ENCODE measurements at places on chromosomes 4 and X.

GRCh38 chr4:109879081-109879480, 31.2 kb downstream of the LRIT3 start:
- no peak for DNase-seq

- no peak for DNase-seq
Observed at GRCh38 chr4:54254915-54255246, 25.8 kb downstream of the PDGFRA start.

GRCh38 chrX:15391850-15392249, 7.6 kb upstream of the VEGFD start:
- no peak for DNase-seq

- DNase-seq: peak; percentile 68
Observed at GRCh38 chrX:120308959-120309872, 2.0 kb downstream of the TMEM255A start.

DNA sequence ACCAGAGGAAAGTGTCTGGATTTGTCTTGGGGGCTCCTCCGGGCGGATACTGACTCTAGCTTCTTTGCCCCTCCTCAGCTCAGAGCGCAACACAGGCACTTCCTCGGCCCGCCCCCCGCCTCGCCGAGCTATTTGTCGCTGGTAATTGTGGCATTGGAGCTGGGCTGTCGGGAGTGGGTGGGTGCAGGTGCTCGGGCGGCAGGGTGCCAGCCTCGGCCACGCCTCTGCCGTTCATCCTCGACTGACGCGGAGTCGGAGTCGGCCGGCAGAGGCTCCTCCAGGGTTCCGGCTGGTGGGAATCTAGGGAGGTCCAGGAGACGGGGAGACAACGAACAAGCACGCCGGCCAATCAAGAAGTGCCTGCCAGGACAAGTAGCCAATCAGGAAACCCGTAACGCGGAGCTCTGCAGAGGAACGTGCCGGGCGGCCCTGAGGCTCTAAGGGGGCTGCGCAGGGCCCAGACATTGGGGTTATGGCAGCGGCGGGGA, 3.9 kb upstream of the SYN1 start:
- DNase-seq: peak; percentile 79

DNA sequence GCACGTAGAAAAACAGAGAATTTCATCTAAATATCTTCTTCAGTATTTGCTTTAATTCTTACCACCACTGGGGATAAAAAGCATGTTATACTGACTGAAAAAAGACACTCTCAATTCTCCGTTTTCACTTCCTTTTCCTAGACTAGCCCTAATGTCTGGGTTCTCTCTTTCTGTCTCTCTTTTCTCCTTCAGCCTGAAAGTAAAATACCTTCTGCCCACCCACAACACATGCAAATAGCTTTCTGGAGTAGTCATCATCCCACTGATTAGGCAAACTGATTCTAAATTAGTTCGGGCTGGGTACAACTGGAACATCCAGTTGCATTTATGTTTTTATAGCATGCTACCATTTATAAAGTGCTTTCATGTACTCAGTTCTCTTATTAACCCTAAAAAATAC, 142.4 kb upstream of the ANKRD50 start:
- DNase-seq: no peak

- DNase-seq: no peak
Observed at GRCh38 chr4:83151651-83152050, 37.1 kb upstream of the PLAC8 start.

DNA sequence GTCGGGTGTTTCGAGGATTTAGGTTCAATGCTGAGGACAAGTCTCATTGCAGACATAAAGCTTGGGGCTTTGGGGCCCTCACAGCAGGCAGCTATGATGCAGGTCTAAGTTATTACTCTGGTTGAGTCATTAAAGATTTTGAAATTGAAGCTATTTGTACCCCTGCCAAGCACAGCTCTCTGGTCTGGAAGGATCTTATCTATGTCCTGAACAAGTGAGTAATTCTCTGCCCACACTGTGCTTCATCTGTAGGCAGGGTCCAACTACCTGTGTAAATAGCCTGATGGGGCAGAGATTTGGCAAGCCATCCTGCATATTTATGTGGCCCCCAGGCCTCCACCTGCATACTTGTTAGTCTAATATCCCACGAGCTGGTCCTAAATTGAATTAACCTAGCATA, 41.4 kb upstream of the MAGEA4 start:
- DNase-seq: no peak

DNA sequence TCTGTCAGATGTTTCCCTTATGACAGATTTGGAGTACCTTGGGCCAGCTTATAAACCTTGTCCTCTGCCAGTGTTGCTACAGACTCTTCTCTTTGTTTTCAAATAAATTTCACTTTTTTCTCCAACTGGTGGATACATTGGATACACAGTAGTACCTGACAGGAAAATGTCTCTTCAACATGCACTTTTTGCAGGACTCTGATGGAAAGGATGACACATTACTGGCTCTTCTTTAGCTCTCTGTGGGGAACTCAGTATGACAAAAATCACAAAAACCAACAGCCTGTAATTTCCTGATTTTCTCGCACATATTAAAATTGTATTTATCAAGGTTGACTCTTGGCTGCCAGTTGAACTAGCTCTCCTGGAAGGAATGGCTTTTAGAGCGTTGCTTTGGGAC, 61.3 kb upstream of the GIMD1 start:
- no peak for DNase-seq

GRCh38 chr4:175412161-175412560, 399.9 kb downstream of the GPM6A start:
- DNase-seq: no peak

GRCh38 chr4:108991551-108992328, 228.9 kb upstream of the ETNPPL start:
- DNase-seq: no peak

DNA sequence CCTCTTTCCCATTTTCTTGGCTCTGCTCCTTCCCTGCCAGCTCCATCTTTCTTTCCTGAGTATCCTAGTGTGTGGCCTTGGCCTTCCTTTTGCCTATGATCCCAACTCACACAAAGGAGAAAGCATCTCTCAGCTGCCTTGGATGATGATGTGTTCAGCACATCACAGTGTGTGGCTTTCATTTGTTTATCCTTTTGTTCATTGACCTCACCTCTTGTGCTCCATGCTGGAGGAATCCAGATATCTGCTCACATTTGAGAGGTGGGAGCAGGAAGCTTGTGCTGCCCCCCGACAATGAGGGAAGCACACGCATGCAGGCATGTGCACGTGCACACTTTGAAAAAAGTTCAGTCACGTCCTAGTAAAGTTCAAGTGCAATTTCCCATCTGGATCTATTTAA, 131.0 kb downstream of the SMIM20 start:
- DNase-seq: no peak

DNA sequence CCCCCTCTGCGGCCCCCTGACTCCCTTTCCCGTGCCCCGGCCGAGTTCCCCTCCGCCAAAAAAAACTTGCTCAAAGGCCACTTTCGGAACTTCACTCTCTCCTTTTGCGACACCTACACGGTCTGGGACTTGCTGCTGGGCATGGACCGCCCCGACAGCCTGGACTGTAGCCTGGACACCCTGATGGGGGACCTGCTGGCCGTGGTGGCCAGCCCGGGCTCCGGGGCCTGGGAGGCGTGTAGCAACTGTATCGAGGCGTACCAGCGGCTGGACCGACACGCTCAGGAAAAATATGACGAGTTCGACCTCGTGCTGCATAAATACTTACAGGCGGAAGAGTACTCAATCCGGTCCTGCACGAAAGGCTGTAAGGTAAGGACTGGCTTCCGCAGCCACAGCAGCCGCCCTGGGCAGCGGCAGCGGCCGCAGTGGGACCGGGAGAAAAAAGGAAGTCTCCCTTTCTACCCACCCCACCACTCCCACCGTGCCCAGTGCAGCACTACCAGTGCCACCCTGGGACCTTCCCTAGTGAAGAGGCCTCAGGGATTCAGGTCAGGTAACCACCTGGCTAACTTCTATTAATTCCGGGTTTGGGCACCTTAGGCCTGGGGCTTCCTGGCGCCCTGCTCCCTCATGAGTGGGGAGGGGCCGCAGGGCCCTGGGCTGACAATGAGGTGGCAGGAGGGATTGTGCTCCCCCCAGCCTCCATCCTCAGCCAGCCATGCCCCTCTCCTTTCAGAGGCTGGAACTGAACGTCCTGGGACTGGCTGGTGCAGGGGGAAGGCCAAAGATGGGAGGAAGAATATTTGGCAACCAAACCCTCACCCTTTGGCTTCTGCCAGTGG, 1.9 kb downstream of the NALF2 start:
- no peak for DNase-seq

DNA sequence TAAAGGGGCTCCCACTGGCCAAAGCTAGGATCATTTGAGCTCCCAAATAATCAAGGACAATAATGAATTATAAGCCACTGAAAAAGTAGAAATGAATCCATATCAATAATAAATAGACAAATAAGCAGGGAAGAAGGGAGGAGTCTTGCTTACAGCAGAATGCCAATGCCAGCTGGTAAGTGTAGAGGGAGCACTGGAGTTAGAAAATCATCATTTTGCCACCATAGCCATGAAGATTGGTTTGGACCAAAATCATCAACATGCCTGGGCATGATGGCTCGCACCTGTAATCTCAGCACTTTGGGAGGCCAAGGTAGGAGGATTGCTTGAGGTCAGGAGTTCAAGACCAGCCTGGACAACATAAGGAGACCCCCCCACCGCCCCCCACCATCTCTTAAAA, 20.4 kb upstream of the SH3KBP1 start:
- DNase-seq: no peak

DNA sequence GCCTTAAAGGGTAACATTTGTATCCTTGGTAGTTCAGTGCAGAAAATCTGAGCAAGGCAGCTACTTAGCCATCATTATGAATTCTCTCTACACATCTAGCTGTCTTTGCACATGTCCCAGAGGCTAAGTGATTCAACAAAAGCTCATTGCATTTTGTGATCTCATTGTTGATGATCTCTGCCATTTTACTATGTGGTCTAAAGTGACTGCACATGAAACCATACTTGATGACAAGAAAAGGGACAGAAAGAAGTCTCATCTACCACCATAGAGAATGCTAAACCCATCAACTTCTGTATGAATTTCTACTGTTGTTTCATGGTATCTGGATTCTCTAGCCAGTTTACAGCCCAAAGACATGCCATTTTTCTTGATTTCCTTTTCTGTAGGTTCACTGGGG, 5.9 kb upstream of the PGK1 start:
- no peak for DNase-seq

- no peak for DNase-seq
Observed at GRCh38 chr4:181138116-181138515, 1105.1 kb upstream of the TENM3 start.

DNA sequence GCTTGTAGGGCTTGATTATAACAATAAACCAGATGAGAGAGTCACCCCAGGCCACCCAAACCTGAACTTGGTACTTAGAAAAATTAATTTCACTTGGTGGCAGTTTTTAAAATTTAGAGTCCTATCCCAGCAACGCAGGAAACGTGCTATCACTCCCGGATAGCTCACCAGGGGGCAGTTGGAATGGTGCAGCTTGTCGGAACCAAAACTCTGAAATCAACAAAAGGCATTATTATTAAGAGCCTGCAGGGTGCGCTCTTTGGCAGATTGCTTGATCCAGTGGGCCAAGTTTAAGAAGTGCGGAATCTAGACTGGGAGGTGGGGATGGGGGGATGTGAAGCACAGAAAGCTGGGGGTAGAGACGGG, 2.4 kb downstream of the FRAS1 start:
- peak; percentile 72 for DNase-seq

- DNase-seq: no peak
Observed at GRCh38 chr4:166924424-166924823, 309.9 kb downstream of the SPOCK3 start.

DNA sequence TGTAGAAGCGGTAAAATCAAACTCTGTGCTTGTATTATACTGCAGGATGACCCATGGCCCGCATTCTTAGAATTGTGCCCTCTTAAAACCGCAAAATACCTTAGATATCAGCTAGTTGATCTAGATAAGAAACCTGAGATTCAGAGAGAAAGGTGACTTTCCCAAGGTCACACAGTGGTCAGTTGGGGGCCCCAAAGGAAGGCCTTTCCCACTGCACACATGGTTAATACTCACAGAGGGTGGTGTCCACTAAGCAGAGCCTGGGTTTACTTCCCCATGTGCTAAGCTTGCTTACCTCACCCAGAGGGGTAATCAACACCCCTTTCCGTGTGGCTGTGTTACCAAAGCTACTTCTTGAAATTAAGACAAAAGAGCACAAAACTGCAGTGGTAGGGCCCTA, 66.3 kb downstream of the RBM47 start:
- no peak for DNase-seq

- DNase-seq: no peak
Observed at GRCh38 chrX:107298276-107298675, 91.9 kb downstream of the DNAAF6 start.

DNA sequence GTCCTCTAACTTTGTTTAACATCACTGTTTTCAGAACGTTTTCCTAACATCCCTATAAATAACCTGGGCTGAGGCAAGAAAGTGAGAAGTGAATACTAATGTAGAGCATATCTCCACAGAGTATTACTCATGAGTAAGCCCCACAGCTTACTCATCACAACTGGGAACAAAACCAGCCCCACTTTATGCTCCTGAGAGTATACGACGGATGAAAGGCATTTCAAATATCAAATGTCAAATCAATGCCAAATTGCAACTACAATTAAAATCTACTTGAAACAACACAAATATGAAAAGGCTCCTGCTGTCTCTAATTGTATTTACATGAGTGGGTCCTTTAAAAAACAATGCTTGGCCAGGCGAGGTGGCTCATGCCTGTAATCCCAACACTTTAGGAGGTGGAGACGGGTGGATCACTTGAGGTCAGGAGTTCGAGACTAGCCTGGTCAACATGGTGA, 41.2 kb downstream of the SH3RF1 start:
- DNase-seq: no peak

GRCh38 chr4:42397635-42398170, 415 bp downstream of the SHISA3 start:
- DNase-seq: no peak

- DNase-seq: no peak
Observed at GRCh38 chrX:109600237-109600651, 24.7 kb downstream of the KCNE5 start.

GRCh38 chr4:106210021-106210420, 106.0 kb downstream of the TBCK start:
- DNase-seq: no peak

DNA sequence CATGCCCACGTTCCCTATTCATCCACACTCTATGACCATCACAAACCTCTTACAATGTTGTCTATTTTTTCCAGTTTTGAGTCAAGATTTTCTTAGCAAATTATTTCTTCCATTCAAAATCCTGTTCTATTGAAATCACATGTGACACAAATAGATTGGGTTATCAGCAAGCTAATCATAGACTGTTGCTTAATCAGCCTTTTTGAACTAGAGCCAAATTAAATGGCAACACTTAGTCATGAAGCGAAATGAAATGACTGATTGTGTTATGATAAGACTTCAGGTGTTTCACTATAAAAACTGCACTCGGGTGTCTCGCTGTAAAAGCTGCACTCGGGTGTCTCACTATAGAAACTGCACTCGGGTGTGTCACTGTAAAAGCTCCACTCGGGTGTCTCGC, 890.0 kb upstream of the FRG1 start:
- DNase-seq: no peak

DNA sequence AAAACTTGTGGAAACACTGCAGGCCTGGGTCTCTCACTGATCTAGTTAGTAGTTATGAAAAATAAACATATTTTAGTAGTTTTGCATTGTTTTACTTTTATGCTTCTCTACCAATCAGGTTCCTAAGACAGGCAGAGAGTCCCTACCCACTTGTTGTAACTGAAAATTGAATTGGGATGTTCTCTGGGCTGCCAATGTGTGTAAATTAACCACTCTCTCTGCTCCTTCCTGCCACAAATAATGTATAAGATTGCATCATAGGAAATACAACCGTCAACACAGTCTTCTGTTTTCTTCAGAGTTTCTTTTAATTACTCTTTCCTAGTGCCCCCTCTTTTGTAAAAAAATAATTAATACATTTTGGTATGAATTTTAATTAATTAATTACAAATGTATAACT, 677.3 kb downstream of the FSTL5 start:
- no peak for DNase-seq
